ENCODE measurements at places on chromosomes 7 and 10. TPM values are rescaled to one million over a fixed set of nuclear protein-coding genes. Genes with fewer than 3 reads are reported as not detected.

CUZD1 gene
- total RNA-seq = 1.5 TPM

LBX1 gene
- not detected for total RNA-seq

DENND2A gene
- total RNA-seq = 0.15 TPM

TEX36 gene
- total RNA-seq = not detected

SKIDA1 gene
- total RNA-seq = 0.47 TPM

IRF5 gene
- 2.9 TPM for total RNA-seq

GIMAP6 gene
- 89.9 TPM for total RNA-seq

ADRB1 gene
- total RNA-seq = 2.1 TPM

ATRNL1 gene
- not detected for total RNA-seq

METTL2B gene
- total RNA-seq = 32.6 TPM

AKR1C2 gene
- total RNA-seq = 0.89 TPM

PRSS37 gene
- total RNA-seq = not detected

PKD2L1 gene
- total RNA-seq = not detected

LIPN gene
- total RNA-seq = not detected

SPDYE9 gene
- not detected for total RNA-seq

ADCY1 gene
- 0.07 TPM for total RNA-seq

CYP2C19 gene
- total RNA-seq = not detected

CTTNBP2 gene
- 0.27 TPM for total RNA-seq

ITIH5 gene
- 0.30 TPM for total RNA-seq

ST8SIA6 gene
- total RNA-seq = not detected

SEMA3E gene
- total RNA-seq = 0.27 TPM

LLCFC1 gene
- not detected for total RNA-seq

ITPRID1 gene
- total RNA-seq = not detected

TSPAN13 gene
- 56.2 TPM for total RNA-seq

COL1A2 gene
- 6.7 TPM for total RNA-seq

TMEM178B gene
- not detected for total RNA-seq

UBE3C gene
- 72.5 TPM for total RNA-seq

KIAA1217 gene
- 25.7 TPM for total RNA-seq

EN2 gene
- not detected for total RNA-seq

LIPM gene
- not detected for total RNA-seq

TMEM130 gene
- total RNA-seq = not detected

OR6V1 gene
- not detected for total RNA-seq

CXCL12 gene
- 19.4 TPM for total RNA-seq

ANKRD30A gene
- not detected for total RNA-seq

ZNF467 gene
- 1.2 TPM for total RNA-seq

SPAG6 gene
- total RNA-seq = not detected

ACTA2 gene
- 44.5 TPM for total RNA-seq

CPN1 gene
- not detected for total RNA-seq

SFRP4 gene
- total RNA-seq = 0.33 TPM

KIF11 gene
- 35.1 TPM for total RNA-seq

A1CF gene
- not detected for total RNA-seq

ELAPOR2 gene
- 39.5 TPM for total RNA-seq

Measured in mammary microvascular endothelial cell (primary cell).